Urinary bladder (tissue), 4 donors: ENCODE measurements at places on chromosomes 3 and 15. TPM values are rescaled to one million over a fixed set of nuclear protein-coding genes. Genes with fewer than 3 reads are reported as not detected.

MYL3 gene
- total RNA-seq = 19.8 TPM

DNASE1L3 gene
- 3.5 TPM for total RNA-seq

CPNE9 gene
- total RNA-seq = not detected

PROS1 gene
- 49.2 TPM for total RNA-seq

OCA2 gene
- 3.0 TPM for total RNA-seq

CCR8 gene
- total RNA-seq = not detected

RFTN1 gene
- 26.3 TPM for total RNA-seq

SOX2 gene
- total RNA-seq = 3.8 TPM

ISLR2 gene
- 2.9 TPM for total RNA-seq

PIK3CB gene
- total RNA-seq = 22.8 TPM

ATP8B4 gene
- 24.3 TPM for total RNA-seq

MB21D2 gene
- 22.6 TPM for total RNA-seq

ERC2 gene
- total RNA-seq = 3.0 TPM

CFAP20DC gene
- total RNA-seq = 4.3 TPM

PRR20G gene
- total RNA-seq = not detected

FILIP1L gene
- total RNA-seq = 103 TPM

CHRNA5 gene
- 3.3 TPM for total RNA-seq

ABHD17C gene
- 14.3 TPM for total RNA-seq
